Naive thymus-derived CD8-positive, alpha-beta T cell (primary cell): ENCODE measurements at places on chromosomes 3 and 15. TPM values are rescaled to one million over a fixed set of nuclear protein-coding genes. Genes with fewer than 3 reads are reported as not detected.
A peak's percentile ranks its signal among the peaks of the same experiment; 100 is the strongest.

- no peaks in the 10 kb centered on the region for H3K4me1 ChIP-seq
- DNase-seq = no peak
- H3K27me3 ChIP-seq = peaks cover 18% of the 10 kb centered on the region
- no peaks in the 10 kb centered on the region for H3K36me3 ChIP-seq
- no peak overlapping the region for H3K4me3 ChIP-seq
- H3K27ac ChIP-seq = no peak overlapping the region
Observed at GRCh38 chr3:170670504-170670903, 84.6 kb upstream of the SLC7A14 start.

GRCh38 chr15:45715528-45715927 is 80.7 kb downstream of the SQOR start:
- peaks cover 4% of the 10 kb centered on the region for H3K4me1 ChIP-seq
- DNase-seq = no peak
- H3K27ac ChIP-seq = no peak overlapping the region
- H3K4me3 ChIP-seq = no peak overlapping the region
- H3K27me3 ChIP-seq = peaks cover 16% of the 10 kb centered on the region

DNA sequence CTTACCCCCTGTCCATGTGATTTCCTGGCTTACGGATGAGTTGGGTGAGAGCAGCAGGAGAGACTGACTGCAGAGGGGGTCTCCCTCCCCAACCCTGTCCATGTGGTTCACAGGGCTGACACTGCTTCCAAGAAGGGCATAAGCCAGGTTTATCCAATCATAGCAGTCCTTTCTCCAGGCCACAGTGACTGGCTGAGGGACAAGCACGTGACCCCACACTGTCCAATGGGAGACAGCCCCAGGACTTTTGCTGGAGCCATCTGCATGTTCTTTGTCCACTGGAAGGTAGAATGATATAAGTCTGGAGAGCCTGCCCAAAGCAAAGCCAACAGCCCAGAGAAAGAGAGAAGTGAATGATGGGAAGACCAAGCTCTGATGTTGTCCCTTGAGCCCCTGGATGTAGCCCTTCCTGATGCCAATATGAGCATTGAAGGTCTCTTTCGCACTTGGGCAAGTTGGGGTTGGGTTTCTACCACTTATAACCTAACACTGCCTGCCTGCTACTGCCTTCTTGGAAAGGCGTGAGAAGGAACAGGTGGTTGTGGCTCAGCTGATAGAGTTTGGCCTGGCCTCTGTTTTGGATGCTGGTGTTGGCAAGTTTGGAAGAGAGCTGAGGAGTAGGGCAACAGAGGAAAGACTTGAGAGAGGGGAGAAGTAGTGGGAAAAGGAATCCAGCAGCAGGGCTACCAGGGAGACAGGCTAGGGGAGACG is 41.3 kb upstream of the GRIP2 start:
- no peaks in the 10 kb centered on the region for H3K36me3 ChIP-seq
- no peak for DNase-seq
- H3K27me3 ChIP-seq = peaks cover 29% of the 10 kb centered on the region
- H3K4me1 ChIP-seq = no peaks in the 10 kb centered on the region
- no peak overlapping the region for H3K4me3 ChIP-seq

Gene ANKUB1
- polyA plus RNA-seq = not detected

Gene SLC28A2
- not detected for polyA plus RNA-seq

- H3K4me1 ChIP-seq = peaks cover 32% of the 10 kb centered on the region
- H3K27me3 ChIP-seq = no peaks in the 10 kb centered on the region
- peak overlapping the region; percentile 85 for H3K27ac ChIP-seq
- H3K4me3 ChIP-seq = no peak overlapping the region
- DNase-seq = no peak
- H3K36me3 ChIP-seq = peaks cover 55% of the 10 kb centered on the region
Observed at GRCh38 chr3:11600501-11601282, 43.0 kb downstream of the VGLL4 start.
